ENCODE measurements at places on chromosomes 5 and 9.

DNA sequence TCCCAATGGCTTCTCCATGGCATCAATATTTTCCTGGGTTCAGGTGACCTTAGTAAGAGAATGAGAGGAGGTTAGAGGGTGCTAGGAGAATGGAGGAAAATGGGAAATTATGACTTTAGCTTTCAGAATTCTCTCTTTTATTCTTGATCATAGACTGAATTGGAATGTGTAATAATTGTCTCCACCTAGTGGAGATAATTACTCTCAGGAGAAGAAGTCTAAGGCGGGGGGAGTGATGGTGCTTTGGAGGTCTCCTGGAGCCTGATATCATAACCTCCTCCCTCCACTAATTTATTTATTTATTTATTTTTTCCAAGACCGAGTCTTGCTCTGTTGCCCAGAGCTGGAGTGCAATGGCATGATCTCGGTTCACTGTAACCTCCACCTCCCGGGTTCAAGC, 221.3 kb downstream of the GRIA1 start:
- no peaks in the 10 kb centered on the region for H3K36me3 ChIP-seq
- H3K4me1 ChIP-seq: no peaks in the 10 kb centered on the region
- DNase-seq: no peak
- no peak overlapping the region for H3K27ac ChIP-seq
- H3K27me3 ChIP-seq: no peaks in the 10 kb centered on the region

DNA sequence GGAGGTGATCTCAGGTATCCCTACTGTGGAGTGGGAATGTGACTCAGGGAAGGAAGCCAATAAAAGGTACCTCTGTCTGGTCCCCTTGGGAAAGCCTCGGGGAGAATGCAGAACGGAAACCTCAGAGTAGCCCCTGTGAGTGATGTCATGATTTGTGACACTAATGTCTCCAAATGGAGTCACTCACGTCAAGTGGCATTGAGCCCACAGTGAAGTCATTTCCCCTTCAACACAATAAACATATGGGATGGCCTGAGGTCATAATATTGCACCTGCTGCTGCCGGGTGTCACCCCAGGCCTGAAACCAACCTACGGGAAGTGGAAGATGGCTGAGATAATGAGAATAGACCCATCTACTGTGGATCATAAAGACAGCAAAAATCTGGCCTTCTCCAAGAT, 75.9 kb upstream of the GOLM1 start:
- no peak for DNase-seq
- H3K4me3 ChIP-seq: no peak overlapping the region
- H3K27me3 ChIP-seq: no peaks in the 10 kb centered on the region
- H3K4me1 ChIP-seq: no peaks in the 10 kb centered on the region
- H3K27ac ChIP-seq: no peak overlapping the region

GRCh38 chr5:174376056-174376455, 330.6 kb downstream of the NSG2 start:
- H3K4me3 ChIP-seq: no peak overlapping the region
- H3K27me3 ChIP-seq: no peaks in the 10 kb centered on the region
- H3K4me1 ChIP-seq: no peaks in the 10 kb centered on the region

DNA sequence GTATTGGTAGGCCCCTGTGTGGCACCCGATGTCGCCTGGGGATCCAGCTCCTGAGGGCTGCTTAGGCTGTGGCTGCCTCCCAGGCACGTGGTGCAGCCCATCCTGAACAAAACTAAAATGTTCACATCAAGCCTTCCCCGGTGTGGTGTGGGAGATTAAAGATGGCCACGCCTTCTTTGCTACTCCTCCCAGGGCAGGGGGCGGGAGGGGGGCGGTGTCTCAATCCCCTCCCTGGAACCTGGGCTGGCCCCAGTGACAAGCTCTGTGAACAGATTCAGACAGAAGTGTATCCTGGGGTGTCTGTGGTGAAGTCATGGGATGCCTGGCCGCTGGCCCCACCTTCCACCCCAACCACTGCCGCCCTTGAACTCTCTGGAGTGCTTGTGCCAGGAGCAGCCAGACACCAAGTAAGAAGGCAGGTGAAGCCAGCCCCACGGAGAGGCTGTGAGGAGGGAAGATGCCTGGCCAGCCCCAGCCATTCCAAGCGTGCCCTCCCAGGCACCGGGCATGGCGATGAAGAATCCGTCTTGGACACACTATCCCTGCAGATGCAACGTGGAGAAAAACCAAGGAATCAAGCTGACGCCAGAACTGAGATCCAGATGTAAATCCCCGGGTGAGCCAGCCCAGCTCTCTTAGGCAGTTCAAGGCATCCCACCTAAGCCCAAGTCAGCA, 75.8 kb downstream of the AK8 start:
- H3K36me3 ChIP-seq: no peaks in the 10 kb centered on the region
- DNase-seq: no peak
- H3K27me3 ChIP-seq: peaks cover 3% of the 10 kb centered on the region
- no peak overlapping the region for H3K27ac ChIP-seq
- H3K4me1 ChIP-seq: peaks cover 6% of the 10 kb centered on the region

- peaks cover 15% of the 10 kb centered on the region for H3K27me3 ChIP-seq
- no peak for DNase-seq
- H3K4me3 ChIP-seq: no peak overlapping the region
- no peaks in the 10 kb centered on the region for H3K4me1 ChIP-seq
These were observed 165.1 kb upstream of the S1PR3 start for GRCh38 chr9:88826181-88826580.

DNA sequence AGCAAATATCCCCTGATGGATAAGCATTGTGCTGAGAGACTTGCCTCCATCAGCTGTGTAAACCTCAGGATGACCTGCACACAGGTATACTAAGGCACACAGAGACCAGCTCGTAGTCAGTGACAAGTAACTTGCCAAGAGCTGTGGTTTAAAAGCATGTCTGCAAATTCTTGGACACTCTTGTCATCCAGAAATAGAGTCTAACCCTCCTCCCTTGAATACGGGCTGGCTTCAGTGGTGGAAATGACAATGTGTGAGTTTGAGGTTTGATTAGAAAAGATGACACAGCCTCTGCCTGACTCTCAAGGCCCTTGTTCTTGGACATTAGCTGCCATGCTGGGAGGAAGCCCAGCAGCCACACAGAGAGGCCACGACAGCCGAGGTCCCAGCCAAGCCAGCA, 114.4 kb downstream of the GADD45G start:
- no peak for DNase-seq
- no peaks in the 10 kb centered on the region for H3K36me3 ChIP-seq
- no peak overlapping the region for H3K27ac ChIP-seq
- H3K27me3 ChIP-seq: no peaks in the 10 kb centered on the region
- no peak overlapping the region for H3K4me3 ChIP-seq

DNA sequence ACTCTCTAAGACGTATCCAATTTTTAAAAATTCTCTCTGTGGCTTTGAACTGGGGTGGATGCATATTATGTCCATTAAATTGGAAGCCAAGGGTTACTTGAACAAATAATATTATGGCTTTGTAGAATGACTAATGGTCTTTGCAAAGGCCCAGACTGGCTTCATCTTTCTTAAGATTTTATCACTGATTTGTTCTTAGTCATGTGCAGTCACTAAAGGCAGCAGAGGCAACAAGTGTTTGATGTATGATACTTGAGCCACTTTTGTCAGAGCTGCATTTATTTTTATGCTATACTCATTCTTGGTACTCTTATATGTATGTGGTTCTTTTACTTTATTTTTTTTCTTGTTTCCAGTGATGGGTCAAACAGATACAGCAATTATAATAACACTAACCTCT, 152.2 kb downstream of the NR2F1-AS1 start:
- H3K4me3 ChIP-seq: no peak overlapping the region
- no peaks in the 10 kb centered on the region for H3K4me1 ChIP-seq
- H3K36me3 ChIP-seq: no peaks in the 10 kb centered on the region
- no peaks in the 10 kb centered on the region for H3K27me3 ChIP-seq
- DNase-seq: no peak

DNA sequence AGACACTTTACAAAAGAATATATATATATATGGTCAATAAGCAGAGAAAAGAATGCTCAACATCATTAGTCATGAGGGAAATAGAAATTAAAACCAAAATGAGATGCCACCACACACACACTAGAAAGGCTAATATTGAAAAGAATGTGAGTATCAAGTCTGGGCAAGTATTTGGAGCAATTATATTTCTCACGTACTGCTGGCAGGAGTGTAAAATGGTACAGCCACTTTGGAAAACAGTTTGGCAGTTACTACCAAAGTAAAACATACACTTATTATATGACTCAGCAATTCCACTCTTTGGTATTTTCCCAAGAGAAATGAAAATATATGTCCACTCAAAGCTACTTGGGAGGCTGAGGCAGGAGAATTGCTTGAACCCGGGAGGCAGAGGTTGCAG, 29.8 kb downstream of the NEUROG1 start:
- H3K4me1 ChIP-seq: no peaks in the 10 kb centered on the region
- H3K36me3 ChIP-seq: no peaks in the 10 kb centered on the region
- no peak overlapping the region for H3K27ac ChIP-seq
- no peak for DNase-seq
- H3K4me3 ChIP-seq: no peak overlapping the region

DNA sequence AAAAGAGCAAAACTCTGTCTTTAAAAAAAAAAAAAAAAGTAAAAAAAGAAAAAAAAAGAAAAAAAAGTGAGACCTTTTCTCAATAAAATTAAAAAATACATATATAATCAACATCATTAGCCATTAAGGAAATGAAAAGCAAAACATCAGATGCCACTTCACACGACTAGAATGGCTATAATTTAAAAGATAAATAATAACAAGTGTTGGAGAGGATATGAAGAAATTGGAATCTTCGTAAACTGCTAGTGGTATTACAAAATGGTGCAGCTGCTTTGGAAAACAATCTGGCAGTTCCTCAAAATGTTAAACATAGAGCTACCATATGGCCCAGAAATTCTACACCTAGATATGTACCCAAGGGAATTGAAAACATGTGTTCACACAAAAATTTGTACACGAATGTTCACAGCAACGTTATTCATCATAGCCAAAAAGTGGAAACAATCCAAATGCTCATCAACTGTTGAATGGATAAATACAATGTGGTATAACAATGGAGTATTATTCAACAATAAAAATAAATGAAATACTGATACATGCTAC, 45.3 kb upstream of the SIL1 start:
- H3K27me3 ChIP-seq: no peaks in the 10 kb centered on the region
- H3K4me3 ChIP-seq: no peak overlapping the region
- H3K27ac ChIP-seq: no peak overlapping the region

DNA sequence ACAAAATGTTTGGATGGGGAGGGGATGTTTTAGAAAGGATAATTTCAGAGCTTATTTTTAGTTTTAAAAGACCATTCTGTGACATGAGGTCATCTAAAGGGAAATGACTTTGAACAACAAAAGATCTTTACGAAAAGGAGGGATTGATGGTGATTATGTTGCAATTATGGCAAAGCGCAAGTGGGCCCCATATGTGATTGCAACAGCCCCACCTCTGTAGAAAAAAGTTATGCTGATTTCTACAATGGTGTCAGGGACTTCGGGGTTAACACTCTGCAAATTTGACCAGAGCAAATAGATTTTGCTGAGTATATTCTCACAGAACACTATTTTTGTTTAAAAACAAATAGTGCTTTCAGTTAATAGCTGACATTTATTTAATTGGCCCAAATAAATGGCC, 312.8 kb downstream of the NSG2 start:
- H3K4me3 ChIP-seq: no peak overlapping the region
- no peaks in the 10 kb centered on the region for H3K36me3 ChIP-seq
- DNase-seq: no peak
- no peak overlapping the region for H3K27ac ChIP-seq
- no peaks in the 10 kb centered on the region for H3K4me1 ChIP-seq

DNA sequence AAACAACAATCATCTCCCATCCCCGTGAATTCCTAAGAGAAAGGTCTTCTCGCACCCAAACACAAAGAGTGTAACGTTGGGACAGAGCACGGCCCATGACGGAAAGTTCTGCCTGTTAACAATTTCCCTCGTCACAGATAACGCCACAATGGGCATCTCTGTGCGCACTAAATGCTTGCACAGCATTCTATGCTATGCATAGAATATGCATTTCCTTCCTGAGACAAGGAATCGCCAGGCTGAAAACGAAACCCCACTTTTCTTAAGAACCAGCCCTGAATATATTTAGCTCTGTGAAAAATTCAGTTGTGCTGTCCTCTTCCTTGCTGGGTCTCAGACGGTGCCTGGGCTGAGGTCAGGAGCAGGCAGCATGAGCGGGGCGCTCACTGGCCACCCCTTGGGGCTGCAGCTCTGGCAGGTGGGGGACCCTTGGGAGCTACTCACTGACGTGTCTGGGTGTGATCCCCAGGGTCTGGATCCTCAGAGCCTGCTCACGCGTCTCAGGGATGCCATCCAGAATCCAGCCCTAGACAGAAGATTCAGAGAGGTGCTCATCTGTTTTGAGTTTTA, 49.8 kb downstream of the AK8 start:
- H3K27ac ChIP-seq: no peak overlapping the region
- no peaks in the 10 kb centered on the region for H3K4me1 ChIP-seq
- no peaks in the 10 kb centered on the region for H3K36me3 ChIP-seq
- no peak overlapping the region for H3K4me3 ChIP-seq
- DNase-seq: no peak

DNA sequence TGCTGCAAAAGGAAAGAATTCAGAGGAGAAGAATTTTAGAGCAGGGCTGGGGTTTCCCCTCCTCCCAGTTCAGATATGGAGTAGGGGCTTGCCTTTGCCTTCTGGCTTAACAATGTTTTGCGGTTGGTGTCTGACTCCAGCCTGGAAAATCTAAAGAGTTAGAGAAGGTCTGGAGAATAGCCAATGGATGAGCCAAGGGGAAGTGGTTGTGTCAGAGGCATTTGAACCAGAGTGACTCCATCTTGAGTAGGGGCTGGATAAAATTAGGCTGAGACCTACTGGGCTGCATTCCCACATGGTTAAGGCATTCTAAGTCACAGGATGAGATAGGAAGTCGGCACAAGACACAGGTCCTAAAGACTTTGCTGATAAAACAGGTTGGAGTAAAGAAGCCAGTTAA, 133.7 kb downstream of the DIRAS2 start:
- no peaks in the 10 kb centered on the region for H3K4me1 ChIP-seq
- H3K36me3 ChIP-seq: no peaks in the 10 kb centered on the region
- H3K27ac ChIP-seq: no peak overlapping the region
- H3K27me3 ChIP-seq: no peaks in the 10 kb centered on the region
- no peak for DNase-seq

GRCh38 chr5:172438319-172438668, 16.0 kb downstream of the SH3PXD2B start:
- H3K36me3 ChIP-seq: no peaks in the 10 kb centered on the region
- H3K4me1 ChIP-seq: no peaks in the 10 kb centered on the region
- no peak overlapping the region for H3K27ac ChIP-seq
- no peak overlapping the region for H3K4me3 ChIP-seq

Data from CD8-positive, alpha-beta memory T cell (primary cell).